ENCODE measurements at places on chromosomes 6 and 20. TPM values are rescaled to one million over a fixed set of nuclear protein-coding genes. Genes with fewer than 3 reads are reported as not detected.

DNA sequence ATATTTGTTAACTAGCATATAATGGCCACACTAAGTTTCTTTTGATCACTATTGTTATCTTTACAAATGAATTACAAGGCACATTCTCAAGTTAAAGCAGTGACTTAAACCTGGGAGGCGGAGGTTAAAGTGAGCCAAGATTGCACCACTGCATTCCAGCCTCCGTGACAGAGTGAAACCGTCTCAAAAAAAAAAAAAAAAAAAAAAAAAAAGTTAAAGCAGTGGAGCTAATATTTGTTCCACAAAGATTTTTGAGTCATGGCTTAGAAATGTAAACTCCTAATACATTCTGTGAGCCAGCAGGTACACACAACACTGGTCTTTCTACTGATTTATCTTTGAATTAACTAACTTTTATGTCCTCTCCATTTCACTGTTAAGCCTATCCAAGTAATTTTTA is 221.7 kb upstream of the HTR1E start:
- DNase-seq: no peak

DNA sequence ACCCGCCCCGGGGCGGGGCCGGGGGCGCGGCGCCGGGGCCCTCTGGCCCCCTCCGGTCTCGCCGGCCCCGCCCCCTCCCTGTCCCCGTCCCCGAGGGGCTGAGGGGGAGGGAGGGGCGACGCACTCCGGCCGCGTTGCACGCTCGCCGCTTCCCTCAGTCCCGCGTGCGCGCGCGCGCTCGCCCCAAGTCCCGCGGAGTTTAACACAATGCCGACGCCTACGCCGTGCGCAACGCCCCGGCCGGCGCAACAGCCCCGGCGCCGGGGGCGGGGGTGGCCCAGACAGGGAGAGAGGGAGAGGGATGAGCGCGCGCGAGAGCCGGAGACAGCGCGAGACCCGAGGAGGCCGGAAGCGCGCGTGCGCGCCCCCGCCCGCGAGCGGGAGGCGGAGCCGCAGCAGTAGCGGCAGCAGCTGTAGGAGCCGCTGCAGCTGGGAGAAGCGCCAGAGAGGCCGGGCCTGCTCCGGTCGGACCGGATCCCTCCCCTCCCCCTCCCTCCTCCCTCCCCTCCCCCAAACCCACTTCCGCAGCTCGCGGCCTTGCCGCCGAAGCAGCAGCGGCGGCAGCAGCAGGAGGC is 996 bp downstream of the ZBTB2 start:
- DNase-seq: peak; percentile 76

Gene PDYN
- total RNA-seq: not detected

Gene ANKRD6
- total RNA-seq: 13.5 TPM

DNA sequence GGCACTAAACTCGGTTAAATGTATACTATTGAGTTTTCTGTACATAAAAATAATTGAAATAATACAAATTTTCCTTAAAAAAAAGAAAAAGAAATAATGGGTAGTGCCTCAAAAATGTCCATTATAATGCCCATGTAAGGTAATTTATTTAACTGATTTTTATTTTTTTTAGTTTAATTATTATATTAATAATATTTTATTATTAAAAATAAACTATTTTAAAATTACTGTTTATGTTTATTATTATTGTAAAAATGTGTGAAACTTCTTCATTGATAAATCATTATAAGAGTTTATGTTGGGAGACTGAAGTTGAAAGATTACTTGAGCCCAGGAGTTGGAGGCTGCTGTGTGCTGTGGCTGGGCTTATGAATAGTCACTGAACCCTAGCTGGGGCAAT is 925.5 kb upstream of the EPHA7 start:
- no peak for DNase-seq

DNA sequence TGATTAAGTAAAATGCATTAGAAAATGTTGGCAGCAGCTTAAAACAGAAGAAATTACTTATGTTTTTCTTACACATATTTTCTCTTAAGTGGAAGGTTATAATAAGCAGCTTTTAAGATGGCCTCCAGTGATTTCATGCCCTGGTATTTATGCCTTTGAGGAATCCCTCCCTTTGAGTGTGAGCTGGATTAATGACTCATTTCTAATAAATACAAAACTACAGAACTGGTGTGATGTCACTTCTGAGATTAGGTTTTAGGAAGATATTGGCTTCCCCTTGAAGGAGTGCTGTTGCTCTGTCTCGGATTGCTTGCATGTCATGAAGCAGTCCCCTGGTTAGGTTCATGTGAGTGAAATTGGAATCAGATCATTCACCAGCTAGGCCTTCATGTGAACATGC is 143.2 kb upstream of the EPHA7 start:
- no peak for DNase-seq

- no peak for DNase-seq
Observed at GRCh38 chr20:3077618-3078134, 6.3 kb downstream of the OXT start.

- no peak for DNase-seq
Observed at GRCh38 chr6:6085928-6086668, 79.4 kb upstream of the NRN1 start.

DNA sequence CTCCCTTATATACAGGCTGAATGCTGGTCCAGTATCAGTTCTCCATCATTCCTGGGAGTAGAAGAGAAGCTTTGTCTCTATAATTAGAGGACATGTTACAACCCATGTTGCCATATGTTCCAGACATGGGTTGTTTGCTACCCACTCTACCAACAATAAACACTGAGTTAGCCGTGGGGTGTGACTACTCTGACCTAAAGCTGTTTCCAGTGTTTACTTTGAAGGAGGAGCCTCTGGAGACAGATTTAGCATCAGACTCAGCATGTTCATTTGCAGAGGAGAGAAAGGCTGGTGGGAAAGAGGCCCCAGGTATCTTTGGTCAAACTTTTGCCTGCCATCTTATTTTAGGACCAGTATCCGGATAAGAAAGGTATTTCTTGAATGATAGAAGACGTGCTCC is 157.9 kb upstream of the SNX9 start:
- no peak for DNase-seq

Measured in omental fat pad (tissue), 4 donors.